CD4-positive, alpha-beta T cell (primary cell): ENCODE measurements at places on chromosomes 5 and 9. TPM values are rescaled to one million over a fixed set of nuclear protein-coding genes. Genes with fewer than 3 reads are reported as not detected.

GRCh38 chr5:16669776-16670175 lies 53.0 kb upstream of the RETREG1 start:
- no peaks in the 10 kb centered on the region for H3K36me3 ChIP-seq
- no peaks in the 10 kb centered on the region for H3K27me3 ChIP-seq
- H3K27ac ChIP-seq, result no peak overlapping the region
- no peak for DNase-seq

The GKAP1 gene
- 9.5 TPM for total RNA-seq

GRCh38 chr9:115328228-115328627 lies 210.3 kb upstream of the TNC start:
- no peaks in the 10 kb centered on the region for H3K4me1 ChIP-seq
- H3K4me3 ChIP-seq, result no peak overlapping the region
- DNase-seq, result no peak
- H3K27ac ChIP-seq, result no peak overlapping the region

DNA sequence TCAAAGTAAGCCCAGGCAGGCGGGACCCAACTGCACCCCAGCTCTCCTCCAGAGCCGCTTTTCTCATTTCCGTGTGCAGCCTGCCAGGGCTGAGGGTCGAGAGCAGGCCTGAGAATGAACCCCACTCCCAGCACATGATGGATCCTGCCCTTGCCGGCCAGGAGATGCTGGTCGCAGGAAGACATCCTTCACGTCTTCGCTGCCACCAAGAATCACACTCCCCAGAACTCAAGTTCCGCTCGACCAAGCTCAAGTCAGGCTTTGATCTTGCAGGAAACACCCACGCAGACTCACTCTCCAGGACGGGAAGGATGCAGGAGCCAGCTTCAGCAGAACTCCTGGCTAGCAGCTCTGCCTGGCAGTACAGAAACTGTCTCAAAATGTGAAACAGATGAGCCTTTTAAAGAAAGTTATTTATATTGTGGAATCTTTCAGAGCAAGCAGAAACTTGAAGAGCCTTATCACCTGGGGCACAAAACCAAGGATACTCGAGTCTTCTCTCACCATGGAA lies 102.4 kb downstream of the ROR2 start:
- DNase-seq, result no peak
- H3K27ac ChIP-seq, result no peak overlapping the region

- H3K36me3 ChIP-seq, result peaks cover 9% of the 10 kb centered on the region
- DNase-seq, result no peak
- H3K4me1 ChIP-seq, result peaks cover 4% of the 10 kb centered on the region
- no peaks in the 10 kb centered on the region for H3K27me3 ChIP-seq
- H3K4me3 ChIP-seq, result no peak overlapping the region
Measured at GRCh38 chr5:56900858-56901578, 8.4 kb upstream of the SETD9 start.
